ENCODE measurements at places on chromosomes 3 and 15.

DNA sequence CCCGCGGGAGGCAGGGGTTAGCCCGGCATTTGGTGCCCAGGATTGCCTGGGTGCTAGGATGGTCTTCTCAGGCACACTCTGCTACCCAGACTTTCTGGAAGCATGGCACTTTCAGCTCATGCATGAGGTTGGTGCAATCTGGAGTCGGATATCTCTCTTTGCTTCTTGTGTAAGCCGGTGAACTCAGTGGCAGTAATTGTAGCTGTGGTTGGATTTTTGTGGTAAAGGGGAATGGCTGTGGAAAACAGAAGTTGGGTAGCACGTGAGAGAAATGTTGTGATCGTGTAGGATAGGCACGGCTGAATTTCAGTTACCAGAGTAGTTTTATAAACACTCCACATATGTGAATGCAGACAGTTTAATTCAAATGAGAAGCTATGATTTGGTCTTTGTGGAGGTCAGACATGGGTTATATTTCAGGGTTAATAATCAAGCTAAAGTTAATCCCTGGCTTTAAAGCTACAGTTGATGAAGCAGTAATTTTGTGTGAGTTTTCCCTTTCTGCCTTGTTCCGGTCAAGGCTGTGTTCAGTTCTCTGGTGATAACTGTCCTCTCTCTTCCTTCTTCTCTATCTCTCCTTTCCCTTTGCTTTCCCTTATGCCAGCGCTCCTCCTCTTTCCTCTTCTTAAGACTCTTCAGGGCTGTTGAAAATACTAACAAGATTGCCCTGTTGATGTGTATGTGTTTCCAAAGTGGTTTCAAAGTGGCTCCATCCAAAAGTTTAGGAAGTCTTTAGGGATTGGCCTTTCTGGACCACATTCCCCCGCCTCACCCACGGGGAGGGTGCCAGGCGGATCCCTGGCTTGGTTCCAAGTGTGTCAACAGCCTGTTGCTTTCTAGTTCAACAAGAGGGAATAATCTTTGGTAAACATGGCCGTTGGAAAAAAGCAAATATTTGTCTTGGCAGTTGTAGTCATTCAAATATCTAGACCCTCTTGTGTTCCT, 404.6 kb upstream of the C2CD4B start:
- no peak for DNase-seq

- no peak for DNase-seq
Measured at GRCh38 chr3:106582151-106582550, 713.3 kb upstream of the CBLB start.

- DNase-seq: no peak
Measured at GRCh38 chr3:138939561-138940241, 7.2 kb downstream of the FOXL2 start.

DNA sequence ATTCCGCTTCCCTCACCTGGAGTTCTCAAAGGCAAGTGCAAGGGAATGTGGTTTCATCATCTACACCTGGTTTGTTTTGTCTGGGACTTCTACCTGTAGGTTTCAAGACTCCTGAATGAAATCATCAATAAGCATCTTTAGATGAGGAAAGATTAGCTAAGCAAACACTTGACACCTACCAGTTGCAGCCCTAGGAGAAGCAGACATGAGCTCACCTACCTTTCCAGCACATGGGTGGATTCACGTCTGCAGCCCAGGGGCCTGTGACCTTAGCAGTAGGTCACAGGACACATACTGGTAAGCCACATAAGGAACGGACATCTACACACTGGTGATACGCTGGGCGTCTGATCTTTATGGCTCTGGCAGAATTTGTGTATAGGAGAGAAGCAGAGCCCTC, 26.7 kb downstream of the SLCO2A1 start:
- DNase-seq: no peak

GRCh38 chr15:25810154-25810553, 53.0 kb downstream of the ATP10A start:
- DNase-seq: no peak

GRCh38 chr3:28948685-28949084, 332.2 kb upstream of the RBMS3 start:
- DNase-seq: no peak

DNA sequence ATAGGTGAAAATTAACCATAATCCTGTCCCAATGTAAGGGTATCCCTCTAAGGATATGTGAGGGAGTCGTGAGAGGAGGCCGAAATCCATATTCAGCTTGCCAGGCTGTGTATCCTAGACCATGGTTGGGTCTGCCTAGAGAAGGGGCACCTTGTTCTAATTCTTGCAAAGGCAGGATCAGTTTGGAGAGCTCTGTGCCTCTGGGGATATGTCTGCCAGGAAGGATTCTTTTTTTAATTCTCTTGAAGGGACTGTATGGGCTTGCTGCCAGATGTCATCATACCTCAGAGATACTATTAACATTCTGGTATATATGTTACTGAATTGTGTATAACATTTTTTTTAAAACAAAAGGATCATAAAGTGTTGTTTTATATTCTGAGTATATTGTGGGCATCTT, 2.4 kb downstream of the ATP1B3 start:
- DNase-seq: no peak

- DNase-seq: no peak
Measured at GRCh38 chr15:51092480-51093040, 2.1 kb downstream of the TNFAIP8L3 start.

DNA sequence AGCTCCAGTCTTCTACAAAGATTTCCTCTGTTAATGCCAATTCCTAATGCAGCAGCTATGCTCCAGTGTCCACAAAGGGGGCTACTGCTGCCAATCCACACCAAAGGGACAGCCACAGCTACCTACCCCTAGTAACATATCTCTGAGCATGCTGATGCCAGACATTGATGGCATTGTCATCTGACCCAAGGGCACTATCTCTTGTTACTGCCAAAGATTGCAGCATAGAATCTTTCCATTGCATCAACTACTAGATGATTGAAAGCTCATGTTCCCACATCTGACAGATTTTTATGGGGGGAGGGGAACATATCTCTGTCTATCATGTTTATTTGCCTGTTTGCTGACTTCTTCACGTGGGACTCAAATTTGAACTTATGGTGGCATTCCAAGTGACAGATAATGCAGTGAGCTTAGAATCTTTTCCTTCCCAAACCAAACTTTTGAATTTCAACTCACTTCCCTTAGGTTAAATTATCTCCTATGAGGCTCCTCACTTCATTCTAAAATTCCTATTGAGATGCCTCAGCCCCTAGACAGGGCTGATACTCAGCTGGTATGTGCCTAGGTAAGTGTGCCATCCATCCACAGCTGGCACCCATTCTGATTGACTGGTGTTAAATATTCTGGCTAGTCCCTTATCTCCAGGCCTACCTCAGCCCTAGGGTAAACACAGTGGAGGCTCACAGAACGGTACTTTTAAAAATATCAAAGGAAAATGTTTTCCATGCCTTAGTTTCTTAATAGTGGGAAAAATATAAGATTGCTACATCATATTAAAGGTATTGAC, 100.3 kb downstream of the STRIT1 start:
- DNase-seq: no peak

DNA sequence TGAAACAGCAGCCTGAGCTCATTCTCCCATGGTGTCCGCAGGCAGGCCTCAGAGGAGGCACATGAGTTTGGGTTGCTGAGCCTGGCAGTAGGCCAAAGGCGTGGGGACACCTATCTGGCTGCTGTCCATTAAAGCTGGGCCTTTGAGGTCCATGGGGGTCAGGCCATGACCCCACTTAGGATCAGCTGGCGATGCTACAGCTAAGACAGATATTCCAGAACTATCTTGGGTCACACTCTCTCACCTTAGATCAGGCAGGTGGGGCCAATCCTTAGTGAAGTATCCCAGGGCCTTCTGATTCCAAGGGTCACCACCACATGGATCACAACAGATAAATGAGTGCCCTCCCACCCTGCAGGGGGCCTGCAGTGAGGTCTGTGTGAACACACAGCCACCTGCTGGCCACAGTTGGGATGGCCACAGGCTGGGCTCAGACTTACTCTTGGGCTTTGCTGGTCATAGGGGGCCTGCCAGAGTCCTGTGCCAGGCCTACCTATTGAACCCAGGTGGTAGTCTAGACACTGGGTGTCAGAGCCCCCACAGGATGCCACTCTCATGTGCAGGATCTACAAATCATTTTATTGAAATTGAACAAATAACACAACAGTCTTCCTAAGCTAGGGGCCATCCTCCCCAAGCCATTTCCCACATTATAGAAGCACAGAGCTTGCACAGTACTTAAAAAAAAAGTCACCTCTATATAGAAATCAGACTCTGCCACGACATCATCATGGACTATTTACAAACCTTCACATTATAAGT, 2.0 kb upstream of the HYAL2 start:
- no peak for DNase-seq

- no peak for DNase-seq
Measured at GRCh38 chr15:72758182-72758581, 25.4 kb downstream of the ADPGK start.

DNA sequence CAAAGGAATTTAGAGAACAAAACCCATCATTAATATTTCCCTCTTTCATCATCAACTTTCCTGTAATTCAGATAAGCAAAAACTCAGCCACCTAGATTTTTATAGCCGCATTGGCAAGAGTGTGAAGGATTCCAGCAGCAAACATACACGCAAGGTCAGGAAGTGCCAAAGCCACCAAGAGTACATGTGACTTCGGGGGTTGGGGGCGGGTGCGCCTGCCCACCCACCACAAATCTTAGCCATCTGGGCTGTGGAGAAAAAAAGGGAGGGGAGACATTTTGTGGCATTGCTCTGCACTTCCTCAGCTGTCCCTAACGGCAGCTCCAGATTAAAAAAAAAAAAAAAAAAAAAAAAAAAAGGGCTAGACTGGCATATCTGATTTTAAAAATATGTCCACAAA, 148.4 kb downstream of the TNIK start:
- DNase-seq: no peak

DNA sequence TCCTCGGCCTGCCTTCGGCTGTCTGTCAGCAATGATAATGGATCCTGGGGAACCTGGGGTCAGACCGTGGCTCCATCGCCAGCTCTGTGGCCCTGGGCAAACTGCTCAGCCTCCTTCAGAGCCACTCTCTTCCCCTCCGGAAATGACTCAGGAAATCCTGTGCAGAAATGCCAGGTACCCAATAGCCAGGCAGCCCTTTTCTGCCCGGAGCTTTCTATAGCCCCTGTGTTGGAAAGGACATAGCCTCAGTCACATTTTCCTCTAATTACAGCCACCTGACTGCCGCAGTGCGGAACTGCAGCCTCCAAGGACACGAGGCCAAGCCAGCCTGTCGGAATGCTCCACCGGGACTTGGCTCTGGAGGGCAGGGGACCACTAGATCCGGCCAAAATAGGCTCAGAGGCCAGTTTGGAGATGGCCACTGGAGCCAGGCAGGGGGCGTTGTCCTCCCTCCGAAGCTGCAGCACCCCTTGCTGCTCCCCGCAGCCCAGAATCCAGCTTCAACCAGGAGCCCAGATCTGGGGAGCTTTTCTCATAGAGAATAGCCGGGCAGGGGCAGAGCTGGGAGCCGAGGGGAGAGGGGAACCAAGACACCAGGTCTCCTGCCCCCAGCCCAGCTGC, 11.6 kb upstream of the ZXDC start:
- no peak for DNase-seq

GRCh38 chr3:133973249-133973980, 56.3 kb downstream of the SLCO2A1 start:
- DNase-seq: no peak

DNA sequence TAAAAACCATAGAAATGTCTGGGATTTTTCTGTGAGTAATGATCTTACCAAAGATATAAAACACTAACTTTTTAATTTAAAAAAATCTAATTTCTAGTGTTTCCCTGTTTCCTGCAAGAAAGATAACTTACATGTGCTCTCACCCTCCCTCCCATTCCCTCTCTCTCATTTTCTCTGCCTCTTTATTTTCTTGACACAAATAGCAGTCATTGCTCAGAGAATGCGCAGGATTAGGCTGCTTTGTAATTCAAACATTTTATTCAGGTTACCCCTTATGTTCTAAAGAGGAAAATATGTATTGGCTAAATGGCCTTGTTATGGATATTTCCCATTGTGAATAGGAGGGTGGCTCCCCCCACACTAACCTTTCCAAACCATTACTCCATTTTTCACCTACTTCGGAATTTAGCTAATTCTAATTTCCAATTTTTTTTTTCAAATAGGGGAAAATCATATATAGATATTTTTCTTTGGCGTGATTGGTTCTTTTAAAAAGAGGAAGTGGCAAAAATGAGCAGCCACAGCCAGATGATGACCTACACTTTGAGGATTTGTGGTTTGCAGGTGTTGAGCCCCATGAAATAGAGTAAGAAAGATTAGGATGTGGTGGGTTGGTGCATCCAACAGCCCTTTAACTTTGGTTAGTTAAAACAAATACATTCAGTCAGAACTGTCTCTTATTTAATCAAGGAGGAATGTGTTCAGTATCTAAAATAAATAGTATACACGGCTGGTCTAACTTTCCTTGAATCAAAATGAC, 554.4 kb downstream of the IGSF11 start:
- no peak for DNase-seq

DNA sequence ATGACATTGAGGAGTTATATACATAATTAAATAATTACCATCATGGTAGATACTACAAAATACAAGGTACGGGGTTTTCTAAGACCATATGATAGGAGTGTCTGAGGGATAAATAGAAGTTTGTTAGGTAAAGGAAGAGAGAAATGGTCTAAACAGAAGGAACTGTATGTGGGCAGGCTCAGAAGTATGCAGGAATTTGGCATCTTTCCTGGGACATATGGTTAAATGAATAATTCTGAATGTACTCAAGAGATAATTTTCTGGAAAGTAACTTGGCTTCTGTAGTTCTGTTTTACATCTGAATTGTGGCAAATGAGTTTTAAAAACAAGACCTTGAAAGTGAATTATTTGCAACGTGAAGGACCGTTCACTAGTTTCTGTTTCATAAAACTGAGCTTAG, 17.5 kb downstream of the LMCD1 start:
- DNase-seq: no peak

DNA sequence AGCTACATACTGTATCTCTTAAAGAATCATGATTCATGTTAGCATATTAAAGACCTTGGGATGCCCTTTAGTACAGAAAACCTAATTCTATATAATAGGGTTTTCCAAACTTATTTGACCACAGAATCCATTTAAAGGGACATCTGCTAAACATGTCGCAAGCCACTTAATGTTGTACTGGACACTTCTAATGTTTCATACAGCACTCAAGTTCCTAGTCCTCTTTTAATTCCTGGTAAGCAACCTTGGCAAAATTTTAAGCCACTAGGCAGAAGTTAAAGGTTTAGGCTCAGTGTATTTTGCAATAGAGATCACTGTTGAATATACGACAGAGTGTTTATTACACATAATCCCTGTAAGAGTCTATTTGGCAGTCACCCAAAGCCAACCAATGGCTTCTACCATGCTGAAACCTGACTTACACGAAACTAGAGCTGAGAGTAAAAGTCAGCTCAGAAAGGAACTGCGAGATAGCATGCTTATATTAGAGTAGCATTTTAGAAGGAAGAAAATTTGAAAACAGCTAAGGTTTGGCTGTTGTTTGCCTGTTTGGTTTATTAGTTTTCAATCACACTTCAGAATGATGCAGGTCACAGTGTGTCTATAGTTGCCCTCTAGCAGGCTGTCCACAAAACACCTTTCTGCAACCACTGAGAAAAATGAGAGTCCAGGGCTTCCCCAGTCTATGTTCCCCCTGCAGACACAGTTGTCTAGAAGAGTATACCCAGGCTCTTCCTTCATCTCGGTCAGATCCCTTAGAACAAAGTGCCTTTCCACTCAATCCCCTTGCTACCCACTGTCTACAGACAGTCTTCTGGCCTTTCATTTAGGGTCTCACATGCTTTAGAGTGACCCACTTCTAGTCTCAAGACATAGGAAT, 104.4 kb downstream of the FMN1 start:
- DNase-seq: no peak
